ENCODE measurements at places on chromosomes 2 and 18.

DNA sequence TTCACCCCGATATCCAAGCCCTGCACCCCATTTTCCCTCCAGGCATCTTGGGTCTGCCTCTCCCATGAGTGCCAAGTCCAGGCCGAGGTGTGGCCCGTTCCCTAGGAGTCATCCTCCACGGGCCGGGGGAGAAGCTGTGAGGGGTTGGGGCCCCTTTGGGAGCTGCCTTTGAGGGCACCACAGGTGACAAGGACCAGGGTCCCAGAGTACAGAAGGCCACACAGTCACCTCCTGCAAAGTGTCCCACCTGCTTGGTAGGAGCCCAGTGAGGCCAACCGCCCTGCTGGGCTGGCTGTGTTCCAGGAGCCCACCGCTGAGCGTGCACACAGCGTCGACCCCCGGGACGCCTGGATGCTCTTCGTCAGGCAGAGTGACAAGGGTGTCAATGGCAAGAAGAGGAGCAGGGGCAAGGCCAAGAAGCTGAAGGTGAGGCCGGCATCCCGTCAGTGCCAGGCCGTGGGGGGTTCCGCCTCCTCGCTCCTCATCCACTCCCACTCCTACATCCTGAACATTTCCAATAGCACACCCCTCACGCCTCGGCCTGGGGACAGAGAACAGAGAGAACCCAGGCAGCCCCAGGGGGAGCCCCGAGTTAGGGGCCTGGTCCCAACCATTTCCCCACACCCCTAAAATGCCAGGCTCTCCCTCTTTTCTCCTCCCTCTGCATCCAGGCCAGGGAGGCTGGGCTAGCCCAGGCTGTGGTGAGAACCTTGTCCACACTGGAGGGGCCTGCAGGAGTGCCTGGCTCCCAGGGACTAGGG, 2.7 kb downstream of the ERFE start:
- no peak for DNase-seq

DNA sequence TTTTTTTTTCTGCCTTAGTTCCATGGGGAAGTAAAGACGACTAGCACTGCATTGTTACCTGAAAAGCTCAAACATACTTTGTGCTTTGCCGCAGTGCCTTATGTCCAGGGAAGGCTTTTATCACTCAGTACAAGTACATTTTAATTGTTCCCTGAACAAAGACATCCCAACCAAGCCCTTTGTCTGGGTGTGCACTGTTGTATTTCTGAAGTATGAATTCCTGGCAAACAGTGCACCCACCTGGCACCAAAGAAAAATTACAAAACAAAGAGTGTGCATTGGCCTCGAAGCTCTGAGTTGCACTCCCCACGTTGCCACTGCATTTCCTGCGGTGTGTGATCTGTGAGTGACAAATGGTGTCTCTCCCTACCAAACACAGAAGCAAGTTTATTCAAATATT, 858.5 kb upstream of the PIK3C3 start:
- no peak for DNase-seq

DNA sequence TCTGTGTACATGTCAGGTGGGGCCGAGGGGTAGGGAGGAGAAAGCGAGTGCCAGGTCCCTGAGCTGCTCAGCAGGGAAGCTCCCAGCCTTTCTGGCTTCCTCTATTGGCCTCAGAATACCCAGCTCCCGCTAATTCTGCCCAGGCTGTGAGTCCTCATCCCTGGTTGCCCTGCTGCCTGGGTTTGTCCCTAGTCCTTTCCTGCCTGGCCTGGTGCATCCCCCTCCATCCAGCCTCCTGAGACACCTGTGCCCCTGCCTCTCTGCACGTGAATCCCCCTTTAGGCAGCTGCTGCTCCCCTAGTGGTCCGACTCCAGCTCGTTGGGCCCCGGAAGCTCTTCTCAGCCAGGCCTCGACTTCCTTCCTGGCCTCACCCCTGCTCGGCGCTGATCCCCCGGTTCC, 54.6 kb downstream of the INHBB start:
- no peak for DNase-seq

- no peak for DNase-seq
Observed at GRCh38 chr18:22505141-22505591, 87.5 kb upstream of the CTAGE1 start.

DNA sequence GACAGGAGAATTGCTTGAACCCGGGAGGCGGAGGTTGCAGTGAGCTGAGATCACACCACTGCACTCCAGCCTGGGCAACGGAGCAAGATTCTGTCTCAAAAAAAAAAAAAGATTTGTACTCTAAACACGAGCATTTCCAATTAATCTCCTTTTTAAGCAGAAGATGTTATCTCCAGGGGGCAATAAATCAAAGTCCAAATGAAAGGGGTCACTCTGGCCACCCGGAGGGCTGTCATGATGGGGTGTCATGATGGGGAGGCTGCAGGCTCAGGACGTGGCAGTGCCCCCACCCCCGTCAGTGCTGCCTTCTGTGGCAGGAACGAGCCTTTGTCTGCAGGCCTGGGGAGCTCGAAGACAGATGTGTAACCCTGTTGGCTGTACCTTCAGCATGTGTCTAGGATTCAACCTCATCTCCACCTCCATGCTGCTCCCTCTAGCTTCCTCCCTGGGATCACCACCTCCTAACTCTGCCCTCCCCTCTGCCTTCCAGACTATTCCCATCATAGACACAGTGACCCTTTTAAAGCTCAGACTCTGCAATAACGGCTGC, 76.9 kb upstream of the YWHAQ start:
- no peak for DNase-seq

DNA sequence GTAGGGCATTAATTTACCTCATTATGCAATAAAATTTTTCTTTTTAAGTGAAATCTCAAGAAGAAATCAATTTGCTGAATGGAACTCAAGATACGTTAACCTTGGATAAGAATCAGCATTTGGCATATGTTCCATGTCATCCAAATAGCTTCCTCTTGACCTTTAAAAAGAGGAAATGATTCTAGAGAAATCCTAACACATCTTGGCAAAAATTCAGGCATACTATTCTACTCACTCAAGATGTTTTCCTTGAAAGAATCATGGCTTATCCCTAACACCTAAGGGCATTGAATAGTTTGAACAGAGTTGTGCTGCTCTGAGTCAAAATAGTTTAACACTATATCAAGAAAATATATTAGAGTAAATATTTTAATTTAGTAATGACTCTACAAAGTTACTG, 678.0 kb downstream of the EPHA4 start:
- no peak for DNase-seq
